ENCODE measurements at places on chromosomes 1 and 21.

GRCh38 chr1:155978325-155978972 is at the start of gene ARHGEF2:
Gene ARHGEF2 (minus strand): TSS chr1:155978547. CDS start chr1:155978427, 120 bp downstream.
- DNase-seq, result peak; percentile 97

GRCh38 chr1:37995751-37996345 is 6.0 kb upstream of the SF3A3 start:
- no peak for DNase-seq

DNA sequence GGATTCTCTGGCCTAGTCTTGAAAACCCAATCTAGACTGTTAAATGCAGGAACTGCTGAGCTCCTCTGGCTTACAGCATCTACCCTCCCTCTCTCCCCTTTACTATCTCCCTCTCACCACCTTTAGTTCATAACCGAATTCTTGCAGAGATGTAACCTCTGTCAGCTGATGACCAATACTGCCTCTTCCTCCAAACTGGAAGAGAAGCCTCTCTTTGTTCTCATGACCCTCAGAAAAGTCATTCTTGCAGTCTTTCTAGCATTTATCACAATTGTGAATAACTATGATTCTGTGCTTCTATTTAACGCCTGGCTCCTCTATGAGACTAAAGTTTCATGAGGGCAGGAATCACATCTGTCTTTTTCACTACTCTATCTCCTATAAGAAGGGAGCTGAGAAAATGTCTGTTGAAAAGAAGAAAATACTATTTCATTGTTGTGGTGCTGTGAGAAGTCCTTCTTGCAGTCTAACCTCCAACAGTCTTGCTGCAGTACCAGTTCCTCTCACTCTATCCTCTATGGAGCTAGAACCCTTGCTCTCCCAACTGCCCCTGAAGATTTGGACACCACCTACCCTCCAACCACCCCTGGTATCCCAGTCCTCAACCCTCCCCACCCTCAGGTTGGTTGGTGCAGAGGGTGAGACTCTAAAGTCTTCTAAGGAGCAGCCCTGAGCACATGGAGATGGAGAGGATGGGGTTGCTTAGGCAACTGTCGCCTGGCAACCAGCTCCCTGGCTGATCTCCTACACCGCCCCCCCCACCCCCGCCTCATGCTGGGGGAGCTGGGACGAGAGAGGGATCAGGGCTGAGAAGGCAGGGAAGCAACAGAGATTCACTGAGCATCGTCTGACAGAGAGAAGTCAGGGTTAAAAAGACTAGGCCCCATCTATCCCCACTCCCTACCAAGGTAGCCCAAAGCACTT is 13.9 kb downstream of the MEF2D start:
- DNase-seq, result no peak

DNA sequence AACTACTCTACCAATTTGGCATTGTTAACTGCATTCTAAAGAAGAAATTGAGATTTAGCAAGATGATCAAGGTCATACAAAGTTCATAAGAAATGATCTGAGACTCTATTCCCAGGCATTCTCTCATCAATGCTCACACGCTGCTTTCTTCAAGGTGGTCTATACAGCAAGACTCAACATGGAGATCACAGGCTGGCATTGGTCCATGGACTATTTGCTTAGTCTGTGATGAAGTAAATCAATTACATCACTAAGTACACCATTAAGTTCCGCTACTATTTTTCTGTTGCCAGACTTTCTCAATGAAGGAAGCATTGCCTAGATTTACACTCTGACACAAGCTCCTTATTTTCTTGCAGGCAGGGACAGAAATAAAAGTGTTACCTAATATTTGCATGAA is 51.9 kb upstream of the CYP2J2 start:
- DNase-seq, result no peak

DNA sequence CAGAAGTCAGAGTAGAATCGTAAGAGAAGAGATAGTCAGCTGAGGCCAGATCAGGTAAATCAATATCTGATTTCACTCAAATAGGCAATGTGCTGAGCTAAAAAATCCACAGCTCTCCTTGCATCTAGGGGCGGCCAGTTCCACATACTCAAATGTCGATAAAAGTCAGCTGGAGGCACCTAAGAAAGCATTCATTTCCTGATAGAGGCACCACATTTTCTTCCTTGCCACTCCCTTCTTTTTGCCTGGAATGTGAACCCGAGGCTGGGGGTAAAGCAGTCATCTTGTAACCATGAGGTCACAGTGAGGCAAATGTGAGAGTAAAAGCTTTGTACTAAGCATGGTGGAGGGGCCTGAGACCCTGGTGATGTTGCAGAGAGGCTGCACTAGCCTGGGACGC is 24.2 kb upstream of the CTPS1 start:
- DNase-seq, result no peak

- no peak for DNase-seq
Observed at GRCh38 chr1:2936559-2937515, 84.4 kb upstream of the ACTRT2 start.

GRCh38 chr1:13523780-13524477 is 10.1 kb upstream of the LRRC38 start:
- DNase-seq, result no peak

DNA sequence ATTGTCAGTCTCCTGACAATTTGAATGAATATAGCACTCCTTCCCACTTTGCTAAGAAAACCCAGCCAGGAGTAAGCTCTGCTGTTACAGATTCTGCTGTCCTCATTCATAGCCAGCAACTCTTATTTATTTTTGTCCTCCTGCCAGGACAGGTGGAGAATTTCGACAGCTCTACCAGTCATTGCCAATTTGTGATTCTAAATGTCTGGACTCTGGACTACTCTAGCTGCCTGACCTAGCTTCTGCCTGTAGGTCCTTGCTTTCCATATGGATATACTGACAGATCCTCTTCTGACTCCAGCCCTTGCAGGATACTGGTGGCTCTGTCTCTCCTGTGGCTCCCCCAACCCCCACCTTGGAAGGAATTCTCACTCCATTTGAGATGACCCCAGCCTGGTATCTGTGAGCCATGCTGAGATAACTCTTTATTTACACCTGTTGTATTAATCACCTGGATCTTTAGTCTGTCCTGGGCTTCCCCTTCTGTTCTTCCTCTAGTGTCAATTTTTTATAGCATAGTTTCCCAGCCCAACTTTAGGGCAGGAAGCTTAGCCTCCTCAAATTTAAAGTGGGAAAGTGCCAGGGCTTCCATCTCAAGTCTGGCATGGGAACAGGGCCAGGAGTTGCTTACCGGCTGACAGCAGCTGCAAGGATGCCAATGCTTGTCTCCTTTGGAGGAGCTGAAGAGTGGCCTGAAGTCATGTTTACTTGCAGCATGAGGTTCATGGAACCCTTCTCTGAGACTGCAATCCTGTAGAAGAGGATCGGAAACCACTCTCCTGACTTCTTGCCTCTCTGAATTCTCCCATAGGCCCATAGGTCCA is 6.7 kb downstream of the PM20D1 start:
- no peak for DNase-seq

DNA sequence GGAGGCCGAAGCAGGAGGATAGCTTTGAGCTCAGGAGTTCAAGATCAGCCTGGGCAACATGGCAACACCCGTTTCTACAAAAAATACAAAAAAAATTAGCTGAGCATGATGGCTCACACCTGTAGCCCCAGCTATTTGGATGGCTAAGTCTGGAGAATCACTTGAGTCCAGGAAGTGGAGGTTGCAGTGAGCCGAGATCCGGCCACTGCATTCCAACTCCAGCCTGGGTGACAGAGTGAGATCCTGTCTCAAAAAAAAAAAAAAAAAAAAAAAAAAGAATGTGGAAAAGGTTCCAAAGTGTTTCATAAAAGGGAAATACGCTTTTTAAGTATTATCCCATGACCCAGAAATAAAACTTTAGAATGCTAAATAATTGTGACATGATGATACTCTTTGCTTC is 8.0 kb downstream of the S1PR1 start:
- no peak for DNase-seq

- DNase-seq, result no peak
Observed at GRCh38 chr1:84996846-84997666, at the start of gene MCOLN2. Gene MCOLN2 (minus strand): TSS chr1:84997113. CDS start chr1:84996872, 241 bp downstream.

DNA sequence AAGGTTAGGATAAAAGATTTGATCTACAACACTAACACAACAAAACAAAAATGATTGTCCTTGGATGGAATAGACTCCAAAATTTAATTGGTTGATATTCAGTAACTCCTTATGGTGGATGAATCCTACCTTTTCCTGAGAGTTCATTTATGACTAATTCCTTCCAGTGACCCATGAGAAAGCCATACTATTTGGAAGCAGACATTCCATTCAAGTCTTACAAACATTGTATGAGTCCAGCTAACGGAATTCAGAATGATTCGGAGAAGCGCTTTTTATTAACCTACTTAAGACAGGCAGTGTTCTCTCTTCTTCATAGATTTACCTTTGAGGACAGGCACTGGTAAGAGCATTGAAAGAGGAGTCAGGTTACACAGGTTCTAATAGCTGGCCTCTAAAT is 155.6 kb upstream of the ZNF648 start:
- DNase-seq, result no peak

DNA sequence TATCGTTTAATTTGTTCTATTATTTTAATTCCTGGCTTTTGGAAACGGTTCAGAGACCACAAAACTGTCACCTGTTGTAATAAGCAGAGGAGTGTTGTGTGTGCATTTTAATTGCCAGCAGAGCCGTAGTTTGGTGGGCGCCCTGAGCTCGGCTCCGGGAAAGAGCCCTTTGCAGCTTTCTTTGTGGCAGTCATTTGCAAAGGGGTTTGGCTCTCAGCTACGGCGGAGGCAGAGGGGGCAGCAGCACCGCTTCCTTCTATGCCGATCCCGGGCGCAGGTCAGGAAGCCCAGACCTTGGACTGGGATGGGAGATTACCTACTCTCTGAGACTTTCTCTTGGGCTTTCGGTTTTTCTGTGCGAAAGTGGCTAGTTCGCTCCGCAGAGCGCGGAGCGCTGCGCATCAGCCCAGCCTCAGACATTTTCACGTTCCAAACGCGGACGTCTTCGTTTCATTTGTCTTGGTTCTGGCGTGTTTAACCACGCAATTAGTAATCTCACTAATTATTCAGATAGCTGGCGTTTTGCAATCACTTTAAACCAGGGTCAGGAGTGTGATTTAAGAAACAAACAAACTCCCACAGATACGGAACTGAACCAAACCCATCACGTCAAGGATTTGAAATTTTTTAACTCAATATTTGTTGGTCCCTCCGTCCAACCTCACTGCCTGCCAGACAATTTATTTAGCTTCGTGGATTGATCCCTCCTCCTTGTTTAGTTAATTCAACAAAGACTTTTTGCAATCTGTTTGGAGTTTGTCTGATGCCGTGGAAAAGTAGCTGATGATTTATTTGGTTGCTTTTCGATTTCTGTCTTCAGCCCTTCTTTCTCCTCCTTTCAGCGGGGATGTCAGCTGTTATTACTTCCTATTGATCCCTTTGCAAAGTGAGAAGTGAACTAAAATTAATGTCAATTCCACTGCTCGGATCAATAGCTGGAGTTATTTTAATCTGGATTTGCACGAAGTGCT is 3.9 kb downstream of the RNF220 start:
- DNase-seq, result no peak

DNA sequence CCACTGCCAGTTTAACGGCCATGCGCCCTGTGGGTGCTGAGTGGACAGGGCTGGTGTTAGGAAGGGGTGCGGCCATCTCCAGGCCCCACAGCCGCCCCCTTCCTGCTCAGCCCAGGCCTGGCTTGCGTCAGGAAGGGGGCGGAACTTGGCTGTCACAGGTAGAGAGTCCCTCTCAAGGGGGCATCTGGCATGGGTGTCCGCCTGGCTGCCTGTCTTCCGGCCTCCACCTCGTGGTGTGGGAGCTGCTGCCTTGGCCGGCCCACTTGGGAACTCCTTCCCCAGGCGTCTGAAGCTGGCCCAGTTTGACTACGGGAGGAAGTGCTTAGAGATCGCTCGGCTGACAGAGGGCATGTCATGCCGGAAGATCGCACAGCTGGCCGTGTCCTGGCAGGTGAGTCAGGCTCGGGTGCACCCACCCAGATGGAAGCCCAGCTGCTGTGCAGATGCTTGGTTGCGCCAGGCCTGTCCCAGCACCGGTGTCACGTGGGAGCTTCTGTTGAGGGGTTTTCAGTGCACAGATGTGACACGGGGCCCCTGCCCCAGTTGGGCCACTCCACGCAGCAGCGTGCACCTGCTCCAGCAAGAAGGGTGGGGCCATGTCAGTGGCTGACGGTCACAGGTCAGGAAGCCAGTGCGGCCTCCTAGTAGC is 9.1 kb upstream of the ATAD3B start:
- DNase-seq, result no peak

- DNase-seq, result no peak
Observed at GRCh38 chr1:156114919-156115513, 505 bp downstream of the LMNA start.

- DNase-seq, result peak; percentile 77
Observed at GRCh38 chr21:45383111-45383614, 21.8 kb upstream of the COL18A1 start.

DNA sequence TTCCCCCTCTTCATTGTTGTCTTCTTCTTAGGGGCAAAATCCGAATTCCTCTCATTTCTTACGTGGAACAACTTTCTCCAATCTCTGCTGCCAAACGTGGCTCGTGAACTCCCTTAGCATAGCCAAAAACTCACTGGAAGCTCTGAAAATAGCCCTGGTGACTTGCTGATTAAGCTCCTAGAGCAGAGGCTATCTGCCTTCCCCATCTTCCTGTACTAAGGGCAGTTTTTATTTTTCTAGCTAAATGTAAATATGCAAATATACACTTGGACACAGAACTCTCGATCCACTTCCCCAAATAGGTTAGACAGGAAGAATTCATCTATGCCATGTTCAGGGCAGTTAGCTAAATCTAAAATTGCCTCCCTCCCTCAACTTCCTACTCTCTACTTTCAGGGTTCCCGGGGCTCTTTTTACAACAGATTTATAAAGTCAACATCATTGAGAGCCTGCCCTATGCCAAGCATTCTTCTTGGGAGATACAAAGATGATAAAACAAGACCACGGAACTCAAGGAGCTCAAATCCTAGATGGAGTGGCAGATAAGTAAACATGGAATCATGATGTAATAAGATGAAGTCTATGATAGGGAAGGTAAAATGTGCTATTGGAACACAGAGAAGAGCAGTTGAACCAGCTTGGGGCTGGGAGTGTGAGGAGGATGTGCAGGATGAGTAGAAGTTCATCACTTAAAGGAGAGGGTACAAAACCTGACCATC is 59.4 kb upstream of the FMOD start:
- DNase-seq, result no peak

GRCh38 chr1:184497959-184498723 is 111.3 kb downstream of the C1orf21 start:
- DNase-seq, result no peak

- DNase-seq, result no peak
Observed at GRCh38 chr1:23403038-23403336, 21.6 kb downstream of the TCEA3 start.

Data from lower leg skin (tissue), 4 donors.